ENCODE measurements at places on chromosomes 1 and 21.

DNA sequence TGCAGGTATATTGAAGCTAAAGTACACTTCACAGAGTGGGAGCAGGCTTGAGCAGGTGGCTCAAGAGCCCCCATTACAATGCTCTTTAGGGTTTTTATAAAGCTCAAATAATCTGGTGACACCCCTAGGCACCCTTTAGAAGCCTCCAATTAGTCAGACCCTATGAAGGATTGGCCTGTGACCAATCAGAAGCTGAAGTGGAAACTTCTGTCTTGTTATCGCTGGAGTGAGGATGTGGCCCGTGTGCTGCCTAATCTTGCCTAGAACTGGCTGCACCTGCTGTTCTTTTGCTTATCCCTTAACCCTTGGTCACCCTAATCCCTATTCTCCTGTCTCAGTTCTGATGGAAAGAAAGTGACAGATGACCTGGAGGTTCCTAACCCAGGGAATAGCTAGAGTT lies 70.8 kb upstream of the ABCG1 start:
- no peak for DNase-seq

DNA sequence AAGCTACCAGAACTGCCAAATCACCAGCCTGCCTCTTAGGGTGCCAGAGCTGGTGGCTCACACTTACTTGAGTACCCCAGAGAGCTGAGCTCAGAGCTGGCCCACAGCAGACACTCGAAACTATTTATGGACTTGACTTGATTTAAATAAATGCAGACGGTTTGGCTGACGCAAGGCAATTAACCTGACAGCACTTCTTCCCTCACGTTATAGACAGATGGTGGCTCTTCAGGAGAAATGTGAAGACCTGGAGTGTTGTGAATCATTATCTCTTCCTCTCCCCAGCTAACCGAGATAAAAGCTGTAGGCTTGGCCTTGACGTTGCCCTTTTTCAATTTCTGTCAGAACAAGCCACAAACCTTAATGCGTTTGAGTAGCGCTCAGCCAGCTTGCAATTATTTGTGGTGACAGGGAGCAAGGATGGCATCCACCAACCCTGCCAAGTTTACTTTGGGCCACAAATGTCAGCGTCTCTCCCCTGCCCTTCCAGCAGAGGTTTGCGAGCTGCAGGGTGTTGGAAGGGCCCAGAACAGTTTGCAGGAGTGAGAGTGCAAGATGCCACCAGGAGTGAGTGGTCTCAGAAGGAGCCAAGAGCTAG lies 34.0 kb upstream of the BCAR3 start:
- no peak for DNase-seq

DNA sequence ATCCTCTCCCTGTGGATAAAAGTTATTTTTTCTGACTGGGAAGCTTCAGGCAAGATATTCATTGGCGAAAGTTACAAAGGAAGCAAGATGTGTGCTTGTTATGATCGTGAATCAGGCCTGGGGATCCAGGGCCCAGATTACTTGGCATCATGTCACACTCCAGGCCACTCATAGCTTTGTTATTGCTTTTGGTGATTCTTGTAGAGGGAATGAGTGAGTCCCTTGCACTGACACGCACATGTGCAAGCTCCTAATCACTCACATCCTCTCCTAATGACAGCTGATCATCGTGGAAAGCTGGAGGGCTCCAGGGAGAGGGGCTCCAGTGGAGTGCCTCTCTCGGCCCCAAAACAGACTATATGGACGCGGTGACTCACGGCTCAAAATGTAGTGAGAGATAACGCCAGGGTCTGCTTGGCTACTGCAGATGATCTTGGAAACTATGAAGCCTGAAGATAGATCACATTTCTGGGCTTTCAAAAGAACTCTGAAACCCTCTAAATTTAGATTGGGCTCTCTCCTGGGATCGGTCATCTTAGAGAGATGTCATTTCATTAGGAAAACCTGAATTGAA lies 481.1 kb upstream of the USP24 start:
- DNase-seq, result no peak

- no peak for DNase-seq
These were observed 38.3 kb downstream of the ECE1 start for GRCh38 chr1:21251773-21252471.

DNA sequence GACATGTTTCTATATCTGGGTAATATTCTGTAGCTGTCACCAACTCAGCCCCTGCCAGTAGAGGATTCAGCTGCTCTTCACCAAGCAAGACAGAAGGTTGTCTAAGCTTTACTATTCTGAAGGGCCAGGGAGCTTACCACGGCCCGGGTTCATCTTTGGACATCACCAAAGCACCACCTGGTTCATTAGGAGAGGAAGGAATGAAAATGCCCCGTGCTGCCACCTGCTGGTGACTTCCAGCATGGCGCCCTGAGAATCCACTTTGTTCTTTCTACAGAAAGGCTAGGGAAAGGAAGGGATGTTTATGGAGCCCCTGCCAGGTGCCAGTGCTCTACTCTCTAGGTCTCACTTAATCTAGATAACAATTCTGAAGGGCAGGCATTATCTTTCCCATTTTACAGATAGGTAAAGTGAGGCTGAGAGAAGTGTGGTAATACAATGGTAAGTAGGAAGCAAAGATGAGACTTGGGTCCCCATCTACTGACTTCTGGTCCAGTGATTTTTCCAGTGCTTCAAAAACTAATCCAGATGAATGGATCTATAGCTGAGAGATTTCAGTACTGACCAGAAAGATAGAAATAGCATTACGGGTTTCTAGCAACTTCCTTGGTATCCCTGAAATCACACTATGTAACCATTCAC lies 79.5 kb downstream of the BEND5 start:
- DNase-seq, result peak; percentile 61

GRCh38 chr1:91400133-91400725 lies 4.4 kb downstream of the HFM1 start:
- no peak for DNase-seq

GRCh38 chr1:44467566-44467965 lies 62.5 kb downstream of the RNF220 start:
- DNase-seq, result no peak

DNA sequence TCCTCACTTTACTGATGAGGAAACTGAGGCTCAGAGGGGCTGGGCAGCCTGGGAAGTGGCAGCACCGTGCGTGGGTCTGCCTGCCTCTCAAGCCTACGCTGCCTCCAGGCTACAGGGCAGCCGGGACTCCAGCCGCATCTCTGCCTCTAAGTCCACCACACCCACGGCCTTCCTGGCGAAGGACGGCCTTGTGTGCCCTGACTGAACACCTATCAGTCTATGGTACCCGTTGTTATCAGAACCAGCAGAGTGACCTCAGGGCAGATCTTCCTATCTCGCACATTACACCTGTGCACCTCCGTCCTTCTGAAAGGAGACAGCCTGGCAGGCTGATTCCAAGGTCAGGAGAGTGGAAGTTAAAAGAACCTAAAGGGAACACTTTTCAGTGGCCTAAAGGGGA lies 35.7 kb upstream of the SLC30A1 start:
- DNase-seq, result no peak

GRCh38 chr1:165403835-165404482 lies 41.0 kb downstream of the RXRG start:
- DNase-seq, result no peak

DNA sequence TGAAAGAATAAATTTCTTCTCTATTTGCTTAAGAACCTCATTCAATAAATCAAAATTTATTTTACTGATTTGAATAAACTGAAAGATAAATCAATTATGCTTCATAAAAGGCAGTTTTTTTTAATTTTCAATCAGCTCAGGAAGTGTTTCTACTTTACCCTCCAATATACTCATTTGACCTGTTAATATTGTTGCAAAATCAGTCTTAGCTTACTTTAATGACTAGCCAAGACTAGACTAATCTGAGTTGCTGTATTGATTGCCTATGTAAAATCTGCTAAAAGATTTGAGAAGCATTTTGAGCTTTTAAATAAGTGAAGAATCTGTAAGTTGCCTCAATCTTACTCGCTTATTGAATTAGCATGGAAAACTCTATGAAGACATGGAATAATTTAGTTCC lies 179.1 kb upstream of the LYPLAL1 start:
- no peak for DNase-seq

GRCh38 chr1:171286032-171286705 lies 27.8 kb upstream of the FMO4 start:
- DNase-seq, result no peak

DNA sequence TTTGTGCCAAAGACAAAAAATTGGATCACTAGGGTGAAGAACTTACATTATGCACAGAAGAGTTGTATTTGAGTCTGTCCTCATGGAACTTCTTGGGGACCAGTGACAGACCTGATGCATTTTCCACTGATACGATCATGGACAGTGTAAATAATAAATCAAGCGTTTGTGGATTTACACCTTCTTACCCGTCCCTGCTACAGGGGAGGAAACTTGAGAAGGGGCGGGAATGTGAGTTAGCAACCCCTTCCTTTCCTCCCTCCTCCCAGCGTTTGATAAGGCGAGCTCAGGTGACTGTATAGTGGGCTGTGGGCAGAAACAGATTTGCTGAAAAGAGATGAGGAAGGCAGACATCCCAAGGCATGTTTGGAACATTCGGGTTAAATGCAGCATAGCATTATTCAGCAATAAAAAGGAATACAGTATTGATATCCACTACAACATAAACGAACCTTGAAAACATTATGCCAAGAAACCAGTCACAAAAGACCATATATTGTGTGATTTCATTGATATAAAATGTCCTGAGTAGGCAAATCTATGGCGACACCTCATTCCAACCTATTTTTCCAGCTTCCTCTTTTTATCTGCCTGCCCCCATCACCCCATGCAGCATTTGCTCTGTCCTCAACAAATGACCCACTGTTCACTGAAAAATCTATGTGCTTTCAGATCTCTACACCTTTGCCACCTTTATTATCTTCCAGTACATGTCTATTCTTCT lies 128.7 kb downstream of the ZZZ3 start:
- DNase-seq, result no peak

GRCh38 chr1:84847253-84848250 lies 45.5 kb downstream of the LPAR3 start:
- no peak for DNase-seq

GRCh38 chr1:112937495-112937894 lies 18.5 kb downstream of the SLC16A1 start:
- DNase-seq, result no peak

DNA sequence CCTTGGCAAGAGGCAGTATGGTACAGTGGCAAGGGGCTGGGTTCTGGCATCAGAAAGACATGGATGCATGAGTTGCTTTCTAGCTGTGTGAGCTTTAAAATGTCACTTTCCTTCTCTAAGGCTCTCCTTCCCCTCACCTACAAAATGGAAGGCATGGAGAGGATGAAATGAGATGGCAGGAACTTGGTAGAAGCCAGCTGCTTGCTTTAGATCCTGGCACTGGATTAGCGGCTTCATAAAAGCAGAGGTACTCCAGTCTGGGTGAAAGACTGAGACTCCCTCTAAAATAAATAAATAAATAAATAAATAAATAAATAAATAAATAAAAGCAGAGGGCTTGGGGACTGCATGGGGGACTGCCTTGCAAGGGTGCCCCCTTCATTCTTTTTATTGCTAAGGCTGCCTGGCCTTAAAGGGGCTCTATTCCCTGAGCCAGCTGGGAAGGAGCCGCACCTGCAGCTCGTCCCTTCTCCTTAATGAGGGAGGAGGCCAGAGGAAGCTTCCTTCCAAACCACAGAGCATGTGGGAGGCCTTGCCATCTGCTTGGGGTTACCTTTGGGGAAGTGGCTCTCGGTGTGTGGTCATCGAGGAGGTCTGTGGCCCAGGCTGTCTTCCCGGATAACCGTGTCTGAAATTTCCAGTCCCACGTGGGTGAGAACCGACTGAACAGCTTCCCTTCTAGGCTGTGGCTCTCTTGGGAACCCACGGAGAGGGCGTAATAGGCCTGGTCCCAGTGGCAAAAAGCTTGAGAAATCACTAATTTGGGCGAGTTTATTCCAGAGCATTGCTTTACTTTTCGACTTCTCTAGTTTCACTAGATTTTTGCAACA lies 2.0 kb upstream of the ATP13A2 start:
- no peak for DNase-seq

GRCh38 chr1:203563291-203563690 lies 63.3 kb upstream of the ATP2B4 start:
- DNase-seq, result no peak

GRCh38 chr1:224497714-224498573 lies 63.3 kb upstream of the WDR26 start:
- DNase-seq, result peak; percentile 49

DNA sequence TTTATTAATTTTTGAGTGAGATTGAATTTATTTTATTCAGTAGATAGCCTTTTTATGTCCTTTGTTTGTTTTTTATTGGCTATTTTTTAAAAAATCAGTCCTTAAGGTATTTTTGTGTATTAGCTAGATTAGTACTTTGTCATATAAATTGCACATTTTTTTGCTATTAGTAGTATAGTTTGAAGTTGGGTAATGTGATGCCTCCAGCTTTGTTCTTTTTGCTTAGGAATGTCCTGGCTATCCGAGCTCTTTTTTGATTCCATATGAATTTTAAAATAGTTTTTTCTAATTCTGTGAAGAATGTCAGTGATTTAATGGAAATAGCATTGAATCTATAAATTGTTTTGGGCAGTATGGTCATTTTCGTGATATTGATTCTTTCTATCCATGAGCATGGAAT lies 80.4 kb downstream of the MAN1A2 start:
- no peak for DNase-seq

GRCh38 chr1:51284487-51284954 lies 45.8 kb downstream of the TTC39A start:
- DNase-seq, result no peak

GRCh38 chr1:115762779-115763178 lies 5.7 kb downstream of the CASQ2 start:
- no peak for DNase-seq

DNA sequence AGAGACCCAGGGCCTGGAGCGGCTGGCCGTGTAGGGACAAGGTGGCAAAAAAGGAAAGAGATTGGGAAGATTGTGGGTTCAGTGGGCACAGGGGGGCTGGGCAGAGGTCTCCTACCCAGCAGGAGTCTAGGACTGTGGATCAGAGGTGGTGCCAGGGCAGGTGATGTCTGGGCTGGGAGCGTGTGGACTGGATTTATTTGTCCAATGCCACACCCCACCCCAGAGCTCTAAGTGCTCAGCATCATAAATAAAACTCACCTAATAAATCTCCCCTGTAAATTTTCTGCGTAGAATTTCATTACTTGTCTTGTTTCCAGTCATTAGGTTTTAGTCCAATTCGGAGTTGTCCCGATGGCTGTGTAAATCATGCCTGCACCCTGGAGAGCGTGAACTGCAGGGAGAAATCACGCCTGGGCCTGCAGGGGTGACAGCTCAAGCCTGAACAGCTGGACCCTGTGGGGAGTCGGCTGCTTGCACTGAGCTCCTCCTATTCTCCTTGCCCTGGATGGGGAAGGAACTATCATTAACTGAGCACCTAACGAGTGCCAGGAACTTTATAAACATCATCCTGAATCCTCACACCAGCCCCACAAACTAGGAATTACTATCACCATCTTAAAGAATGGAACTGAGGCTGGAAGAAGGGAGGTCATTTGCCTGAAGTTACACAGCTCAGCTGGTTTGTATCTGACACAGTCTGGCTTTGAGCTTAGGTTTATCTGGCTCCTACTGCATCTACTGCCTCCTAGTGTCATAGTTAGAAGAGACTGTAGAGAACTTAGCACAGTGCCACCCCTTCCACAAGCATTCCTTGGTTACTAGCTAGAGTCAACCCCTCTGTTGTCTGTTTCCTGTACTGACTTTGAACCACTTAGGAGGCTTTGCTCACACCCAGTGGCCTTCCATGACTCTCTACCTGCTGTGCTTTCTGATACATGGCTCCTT lies 25.0 kb upstream of the POU3F1 start:
- no peak for DNase-seq

GRCh38 chr1:86953167-86953566 lies 38.7 kb downstream of the HS2ST1 start:
- no peak for DNase-seq

- no peak for DNase-seq
These were observed 80.9 kb downstream of the ABCA4 start for GRCh38 chr1:94039871-94040569.

All from stimulated activated CD8-positive, alpha-beta memory T cell treated with anti-CD3 and anti-CD28 coated beads, Interleukin-2, amount 100 ng/mL, for 48 hours (primary cell).